NCI-H345 (cell line): ENCODE measurements at places on chromosomes 5 and 9.

GRCh38 chr5:95850391-95850894 is 27.9 kb upstream of the GLRX start:
- no peak for DNase-seq

DNA sequence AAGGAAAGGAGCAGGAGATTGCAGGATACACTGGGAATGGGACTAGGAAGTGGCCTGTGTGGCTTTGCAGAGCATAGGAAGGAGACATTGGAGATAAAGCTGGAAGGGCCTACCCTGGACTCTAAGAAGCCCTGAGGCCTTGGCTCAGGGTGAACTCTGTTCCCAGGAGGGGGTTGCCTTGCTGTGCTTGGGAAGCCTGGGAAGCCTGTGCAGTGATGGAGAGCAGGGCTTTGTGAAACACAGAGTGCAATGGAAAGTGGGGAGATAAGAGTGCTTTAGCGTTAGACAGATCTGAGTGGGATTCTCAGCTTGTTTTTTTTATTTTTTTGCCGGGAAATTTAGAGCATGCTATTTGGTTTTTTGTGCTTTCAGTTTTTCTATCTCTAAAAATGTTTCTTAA is 437.8 kb downstream of the KDM4C start:
- DNase-seq = no peak

DNA sequence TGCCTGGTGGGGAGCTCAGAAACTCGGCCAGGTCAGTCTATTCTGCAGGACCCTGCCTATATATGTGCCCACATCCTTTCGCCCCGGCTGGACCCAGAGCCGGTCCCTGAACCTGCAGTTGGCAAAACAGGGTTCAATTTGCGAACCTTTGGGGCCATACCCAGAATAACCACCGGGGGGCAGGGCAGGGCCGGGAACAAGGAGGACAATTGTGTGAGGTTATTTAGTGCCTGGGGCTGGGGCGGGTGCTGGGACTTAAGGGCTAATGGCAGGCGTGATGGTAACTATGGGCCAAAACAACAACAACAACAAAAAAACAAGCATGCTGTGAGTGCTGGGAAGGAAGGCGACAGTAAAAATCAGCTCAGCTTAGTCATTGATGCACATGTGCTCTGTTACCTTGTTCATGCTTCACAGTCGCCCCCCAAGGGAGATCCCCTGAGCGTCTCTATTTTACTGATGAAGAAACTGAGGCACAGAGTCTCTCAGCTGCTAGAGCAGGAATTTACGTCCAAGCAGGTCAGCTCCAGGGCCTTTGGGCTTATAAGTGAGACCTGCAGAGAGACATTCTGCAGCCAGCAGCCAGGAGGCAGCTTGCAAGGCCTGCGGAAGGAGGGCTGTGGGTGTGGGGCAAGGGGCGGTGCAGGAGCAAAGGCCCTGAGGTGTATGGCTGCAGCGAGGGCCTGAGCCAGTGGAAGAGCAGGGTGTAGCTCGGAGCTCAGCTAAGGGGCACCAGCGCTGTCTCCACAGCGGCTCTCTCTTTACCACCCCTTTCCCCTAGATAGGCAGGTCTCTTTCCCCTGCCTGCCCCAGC is 106.0 kb downstream of the PHF2 start:
- DNase-seq = peak; percentile 55

DNA sequence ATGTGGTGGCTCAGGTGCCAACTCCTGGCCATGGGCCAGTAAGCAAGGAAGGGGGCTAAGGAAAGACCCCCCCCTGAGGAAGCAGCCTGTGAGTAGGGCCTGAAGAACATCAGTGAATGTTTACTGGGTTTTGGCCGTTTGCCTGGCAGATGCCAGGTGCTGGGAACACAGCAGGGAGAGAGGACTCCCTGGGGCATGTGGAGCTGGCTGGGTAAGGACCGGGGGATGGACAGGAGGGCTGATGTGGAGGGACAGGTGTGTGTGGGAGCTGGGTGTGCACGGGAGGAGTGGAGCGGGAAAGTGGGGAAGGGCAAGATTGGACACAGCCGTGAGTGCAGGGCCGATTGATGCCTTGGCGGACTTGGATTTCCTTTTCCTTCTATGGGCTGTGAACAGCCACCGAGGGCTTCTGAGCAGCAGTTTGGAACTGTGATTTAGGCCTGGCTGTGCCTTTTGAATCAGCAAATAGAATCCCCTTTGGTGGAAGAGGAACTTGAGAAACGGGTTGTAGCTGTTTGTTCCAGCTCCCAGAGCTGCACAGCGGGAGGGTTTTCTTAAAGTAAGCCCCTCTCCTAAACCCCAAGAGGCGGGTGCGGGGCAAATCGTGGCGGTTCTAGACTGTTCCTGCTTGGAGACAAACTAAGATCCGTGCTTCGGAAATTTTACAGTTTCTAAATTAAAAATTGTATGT is 3.1 kb downstream of the HMCN2 start:
- no peak for DNase-seq

GRCh38 chr9:99419070-99419469 is 197.0 kb downstream of the SEC61B start:
- no peak for DNase-seq

DNA sequence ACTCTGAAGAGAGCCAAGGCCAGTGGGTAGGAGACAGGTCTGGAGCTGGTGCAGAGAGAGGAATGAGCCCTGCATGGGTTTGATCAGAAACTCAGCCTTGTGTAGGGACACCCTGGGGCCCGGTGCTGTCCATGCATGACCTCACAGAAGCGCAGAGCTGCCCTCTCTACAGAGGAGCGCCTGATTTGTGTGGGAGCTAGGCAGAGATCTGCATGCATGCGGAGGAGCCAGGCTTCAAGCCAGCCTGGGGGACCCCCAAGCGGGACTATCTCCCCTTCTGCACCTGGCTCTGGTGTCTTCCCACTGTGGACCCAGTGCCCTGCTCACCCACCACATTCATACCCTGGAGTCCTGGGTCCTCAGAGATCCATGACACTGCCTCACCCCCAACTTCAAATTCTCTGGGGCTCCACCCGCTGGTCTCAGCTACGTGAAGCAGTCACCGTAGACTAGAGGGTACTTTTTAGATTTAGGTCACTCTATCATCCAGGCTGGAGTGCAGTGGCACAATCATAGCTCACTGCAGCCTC is 2.6 kb upstream of the LCN2 start:
- no peak for DNase-seq

- no peak for DNase-seq
These were observed 22.4 kb upstream of the SLC6A3 start for GRCh38 chr5:1467341-1468246.

DNA sequence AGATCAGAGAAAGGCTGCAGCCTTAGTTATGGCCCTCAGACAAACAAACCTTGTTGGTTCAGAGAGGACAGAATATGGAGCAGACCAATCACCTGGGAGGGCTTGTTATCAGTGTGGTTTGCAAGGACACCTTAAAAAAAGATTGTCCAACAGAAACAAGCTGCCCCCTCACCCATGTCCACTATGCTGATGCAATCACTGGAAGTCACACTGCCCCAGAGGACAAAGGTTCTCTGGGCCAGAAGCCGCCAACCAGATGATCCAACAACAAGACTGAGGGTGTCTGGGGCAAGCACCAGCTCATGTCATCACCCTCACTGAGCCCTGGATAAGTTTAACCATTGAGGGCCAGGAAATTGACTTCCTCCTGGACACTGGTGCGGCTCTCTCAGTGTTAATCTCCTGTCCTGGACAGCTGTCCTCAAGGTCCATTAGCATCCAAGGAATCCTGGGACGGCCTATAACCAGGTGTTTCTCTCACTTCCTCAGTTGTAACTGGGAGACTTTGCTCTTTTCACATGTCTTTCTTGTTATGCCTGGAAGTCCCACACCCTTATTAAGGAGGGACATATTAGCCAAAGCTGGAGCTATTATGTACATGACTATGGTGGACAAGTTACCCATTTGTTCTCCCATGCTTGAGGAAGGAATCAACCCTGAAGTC is 36.9 kb upstream of the TBCA start:
- no peak for DNase-seq

DNA sequence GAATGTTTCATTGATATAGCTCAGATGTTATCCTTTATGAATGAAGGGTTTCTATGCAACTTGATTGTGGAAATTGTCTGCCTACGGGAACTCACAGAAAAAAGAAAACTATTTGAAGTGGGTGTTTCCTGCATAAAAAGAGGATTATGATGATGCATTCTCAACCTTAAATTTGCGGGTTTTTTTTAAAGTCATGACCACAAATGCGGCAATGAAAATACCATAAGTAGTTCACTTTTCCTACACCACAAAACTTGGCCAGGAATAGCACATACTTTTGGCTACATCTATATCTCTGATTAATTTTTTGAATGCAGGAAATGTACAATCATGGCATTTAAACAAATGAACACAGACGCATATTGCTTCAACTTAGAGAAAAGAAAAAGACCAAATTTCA is 754.7 kb downstream of the DTWD2 start:
- no peak for DNase-seq

DNA sequence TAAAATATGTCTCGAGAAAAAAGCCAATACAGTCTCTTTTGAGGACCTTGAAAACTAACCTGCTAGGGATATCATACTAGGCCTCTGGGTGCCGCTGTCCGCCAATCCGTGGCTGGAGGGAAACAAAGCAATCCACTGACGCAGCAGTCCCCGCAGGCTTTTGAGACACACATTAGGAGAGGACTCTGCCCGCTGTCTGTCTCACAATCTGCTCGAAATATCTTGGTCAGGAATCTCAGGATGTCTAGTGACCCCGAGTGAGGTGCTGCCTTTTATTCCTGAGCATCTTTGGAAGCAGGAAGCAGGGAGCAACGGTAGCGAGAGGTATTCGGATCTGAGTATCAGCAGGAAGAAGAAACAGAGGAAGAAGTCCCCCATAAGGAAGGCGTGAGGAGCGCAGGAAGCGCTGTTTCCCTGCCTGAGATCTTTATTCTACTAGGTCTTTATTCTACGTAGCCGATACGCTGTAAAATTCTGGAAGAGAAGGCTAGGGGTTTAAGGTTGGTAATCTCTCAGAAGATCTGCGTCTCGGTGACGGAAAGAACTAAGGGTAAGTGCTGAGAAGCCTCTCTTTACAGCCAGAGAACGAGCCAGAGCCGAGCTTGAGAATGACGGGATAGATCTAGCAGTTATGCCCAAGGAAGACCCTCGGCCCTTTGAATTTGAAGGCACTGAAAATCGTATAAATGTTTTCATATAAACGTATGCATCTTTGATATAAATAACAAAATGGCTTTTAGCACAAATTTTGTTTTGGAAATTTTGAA is 4.0 kb upstream of the PCDHGA1 start:
- peak; percentile 71 for DNase-seq

GRCh38 chr9:100441911-100442361 is 15.0 kb downstream of the MSANTD3 start:
- no peak for DNase-seq

- no peak for DNase-seq
These were observed 4.6 kb downstream of the ISL1 start for GRCh38 chr5:51387884-51388275.

- peak; percentile 22 for DNase-seq
These were observed 13.4 kb upstream of the CCDC112 start for GRCh38 chr5:115309751-115310370.

- DNase-seq = no peak
These were observed 800.6 kb upstream of the CDH6 start for GRCh38 chr5:30392897-30393296.

DNA sequence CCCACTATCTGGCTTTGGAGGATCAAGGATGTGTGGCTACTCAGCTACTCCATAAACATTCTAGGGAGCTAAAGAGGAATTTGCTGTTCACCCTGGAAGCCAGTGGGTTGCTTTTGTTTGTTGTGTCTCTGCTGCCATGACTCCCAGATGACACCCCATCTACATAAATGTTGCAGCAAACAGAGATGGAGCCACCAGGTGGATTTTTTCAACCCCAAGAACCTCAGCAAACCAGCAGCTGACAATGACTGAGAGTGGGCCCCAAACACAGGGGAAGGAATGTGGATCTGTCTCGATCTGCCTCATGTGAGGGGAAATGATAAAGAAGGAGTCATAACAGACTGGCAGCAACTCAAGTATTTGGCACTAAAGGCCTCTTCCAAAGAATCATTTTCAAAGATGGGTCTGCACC is 132.7 kb upstream of the TNC start:
- DNase-seq = no peak

- DNase-seq = no peak
These were observed 5.5 kb upstream of the NINJ1 start for GRCh38 chr9:93139365-93140182.

DNA sequence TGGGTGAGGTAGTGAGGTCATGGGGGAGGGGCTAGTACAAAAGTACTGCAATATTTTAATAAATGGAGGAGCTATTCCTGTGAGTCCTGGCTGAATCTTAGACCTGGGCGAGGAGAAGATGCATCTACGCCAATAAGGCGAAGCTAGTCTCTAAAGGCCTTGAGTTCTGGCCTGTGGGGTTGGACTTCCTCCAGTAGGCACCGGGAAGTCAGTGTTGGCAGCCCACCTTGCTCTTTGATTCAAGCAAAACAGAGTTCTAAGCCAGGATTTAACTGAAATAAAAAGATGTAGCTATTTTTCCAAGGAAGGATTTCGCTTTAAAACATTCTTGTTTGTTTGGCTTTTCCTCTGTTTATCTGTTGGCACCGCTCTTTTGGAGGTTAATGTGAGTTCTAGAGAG is 244.6 kb downstream of the KIF4B start:
- no peak for DNase-seq

- DNase-seq = no peak
These were observed 33.1 kb downstream of the TNPO1 start for GRCh38 chr5:72849546-72849945.

DNA sequence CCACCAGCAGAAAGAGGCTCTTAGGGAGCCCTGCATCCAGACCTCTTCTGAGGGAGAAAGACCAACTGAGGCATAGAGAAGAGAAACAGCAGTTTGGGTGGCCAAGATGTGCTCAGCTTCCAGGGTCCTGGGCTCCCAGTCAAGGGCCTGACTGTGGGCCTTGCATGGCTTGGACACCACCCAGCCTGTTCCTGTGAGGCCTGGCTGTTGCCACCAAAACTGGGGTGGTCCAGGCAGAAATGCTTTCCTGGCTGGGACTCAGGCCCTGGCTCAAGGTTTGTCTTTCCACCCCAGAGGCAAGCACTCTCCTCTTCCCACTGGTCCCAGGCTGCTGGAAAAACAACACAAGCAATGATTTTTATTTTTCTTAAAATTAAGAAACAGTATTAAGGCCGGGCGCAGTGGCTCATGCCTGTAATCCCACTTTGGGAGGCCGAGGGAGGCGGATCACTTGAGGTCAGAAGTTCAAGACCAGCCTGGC is 13.3 kb downstream of the MYOZ3 start:
- DNase-seq = no peak

- DNase-seq = no peak
These were observed 103.2 kb upstream of the IL7R start for GRCh38 chr5:35753500-35753899.

DNA sequence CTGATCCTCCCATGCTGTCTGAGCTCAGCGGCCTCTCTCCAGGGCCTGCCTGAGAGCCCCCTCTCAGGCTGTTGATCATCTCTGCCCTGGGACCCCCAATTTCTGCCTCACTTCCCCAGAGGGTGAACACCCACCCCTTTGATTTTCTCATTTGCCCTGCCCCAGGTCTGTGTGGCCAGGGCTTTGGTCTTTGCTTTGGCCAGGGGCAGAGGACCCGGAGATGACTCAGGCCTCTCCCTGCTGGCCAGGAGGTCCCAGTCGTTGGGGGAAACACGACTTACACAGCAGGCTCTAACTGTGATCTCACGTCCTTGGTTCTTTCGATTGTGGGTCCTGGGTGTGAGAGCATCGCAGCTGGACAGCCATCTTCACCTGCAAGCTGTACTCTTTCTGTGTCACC is 1.1 kb upstream of the ADAMTS2 start:
- DNase-seq = no peak

GRCh38 chr5:10741661-10742060 is 19.4 kb downstream of the DAP start:
- no peak for DNase-seq

- no peak for DNase-seq
These were observed 9.3 kb downstream of the SLC28A3 start for GRCh38 chr9:84331119-84331809.

- DNase-seq = no peak
These were observed 564.0 kb upstream of the RGMB start for GRCh38 chr5:98209418-98209817.
